ENCODE measurements at places on chromosomes 1 and 21.
A peak's percentile ranks its signal among the peaks of the same experiment; 100 is the strongest.

DNA sequence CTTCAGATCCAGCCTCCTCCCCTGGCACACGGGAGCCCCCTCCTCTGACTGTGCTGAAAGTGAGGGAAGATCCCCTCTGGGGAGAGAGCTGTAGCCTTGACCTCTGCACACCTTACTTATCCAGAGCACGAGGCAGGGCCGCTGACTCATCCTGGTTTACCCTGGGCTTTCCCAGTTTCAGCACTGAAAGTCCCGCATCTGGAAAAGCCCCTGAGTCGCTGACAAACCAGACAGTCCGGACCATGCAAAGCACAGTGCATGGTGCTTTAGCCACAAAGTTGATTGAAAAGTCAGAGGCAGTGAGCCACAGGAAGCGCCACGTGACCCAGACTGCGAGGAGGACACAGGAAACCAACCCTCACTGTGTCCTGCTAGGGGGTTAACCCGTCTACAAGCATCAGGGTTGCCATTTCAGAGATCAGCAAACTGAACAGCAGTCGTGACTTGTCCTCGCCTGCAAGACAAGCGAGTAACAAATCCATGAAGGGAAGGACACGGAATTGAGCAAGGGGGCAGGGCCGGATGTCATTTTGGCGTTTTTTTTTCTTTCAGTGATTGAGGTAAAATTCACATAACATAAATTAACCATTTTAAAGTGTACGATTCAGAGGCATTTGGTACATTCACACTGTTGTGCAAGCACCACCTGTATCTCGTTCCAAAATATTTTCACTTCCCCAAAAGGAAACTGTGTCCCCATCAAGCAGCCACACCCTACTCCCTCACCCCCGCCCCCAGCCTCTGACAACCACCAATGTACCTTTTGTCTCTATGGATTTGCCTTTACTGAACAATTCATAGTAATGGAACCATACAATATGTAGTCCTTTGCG lies 19.9 kb upstream of the IFNGR2 start:
- DNase-seq, result peak; percentile 81

- DNase-seq, result no peak
These were observed 10.7 kb upstream of the SH3BGRL3 start for GRCh38 chr1:26269198-26269550.

DNA sequence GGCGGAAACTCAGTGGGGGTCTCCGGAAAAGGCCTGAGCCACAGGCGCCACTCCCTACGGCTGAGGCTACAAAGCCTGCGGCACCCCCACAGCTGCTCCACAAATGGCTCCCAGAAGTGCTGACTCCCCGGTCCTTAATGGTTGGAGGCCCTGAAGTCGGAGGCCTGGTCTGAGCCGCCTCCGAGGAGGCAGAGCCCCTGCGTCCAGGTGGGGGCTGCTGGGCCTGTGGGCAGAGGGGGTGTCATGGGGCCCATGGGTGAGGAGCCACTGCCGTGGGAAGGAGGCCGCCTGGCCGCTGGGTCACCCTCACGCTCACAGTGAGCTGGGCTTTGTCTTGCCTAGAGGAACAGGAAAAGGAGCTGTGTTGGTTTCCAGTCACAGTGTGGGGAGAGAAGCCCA lies 12.4 kb upstream of the COL18A1 start:
- DNase-seq, result no peak

DNA sequence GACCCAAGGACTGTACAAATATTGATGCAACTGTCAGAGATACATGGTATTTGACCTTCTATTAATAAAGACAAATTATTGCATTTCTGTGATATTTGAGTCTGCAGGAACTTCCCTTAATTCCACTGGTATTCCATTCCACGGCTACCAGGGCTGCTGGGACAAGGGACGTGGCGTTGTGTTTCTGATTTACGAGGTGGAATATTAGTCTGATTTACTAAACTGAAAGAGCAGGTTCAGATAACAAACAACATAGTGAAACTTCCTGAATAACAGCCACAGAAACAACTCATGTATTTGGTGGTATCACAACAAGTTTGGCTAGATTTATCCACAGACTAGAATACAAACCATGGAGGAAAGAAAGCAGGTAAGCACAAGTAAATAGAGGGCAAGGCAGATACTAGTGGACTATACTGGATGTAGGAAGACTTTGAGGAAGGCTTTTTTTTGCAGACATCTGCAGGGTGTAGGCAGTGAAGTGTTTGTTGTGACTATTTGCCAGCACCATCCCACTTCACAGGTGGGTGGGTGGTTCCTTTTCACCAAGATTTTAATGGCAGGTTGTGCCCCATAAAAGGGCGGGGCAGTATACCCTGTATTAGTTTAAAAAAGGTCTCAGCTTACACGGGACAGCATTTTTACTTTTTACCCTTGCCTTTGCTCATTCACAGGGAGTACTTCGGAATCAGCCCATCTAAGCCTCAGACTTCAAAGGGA lies 100.4 kb downstream of the FGGY start:
- DNase-seq, result no peak

GRCh38 chr1:30472009-30472408 lies 251.4 kb downstream of the MATN1 start:
- no peak for DNase-seq

- DNase-seq, result no peak
These were observed 21.3 kb downstream of the GPR137B start for GRCh38 chr1:236163463-236164153.

DNA sequence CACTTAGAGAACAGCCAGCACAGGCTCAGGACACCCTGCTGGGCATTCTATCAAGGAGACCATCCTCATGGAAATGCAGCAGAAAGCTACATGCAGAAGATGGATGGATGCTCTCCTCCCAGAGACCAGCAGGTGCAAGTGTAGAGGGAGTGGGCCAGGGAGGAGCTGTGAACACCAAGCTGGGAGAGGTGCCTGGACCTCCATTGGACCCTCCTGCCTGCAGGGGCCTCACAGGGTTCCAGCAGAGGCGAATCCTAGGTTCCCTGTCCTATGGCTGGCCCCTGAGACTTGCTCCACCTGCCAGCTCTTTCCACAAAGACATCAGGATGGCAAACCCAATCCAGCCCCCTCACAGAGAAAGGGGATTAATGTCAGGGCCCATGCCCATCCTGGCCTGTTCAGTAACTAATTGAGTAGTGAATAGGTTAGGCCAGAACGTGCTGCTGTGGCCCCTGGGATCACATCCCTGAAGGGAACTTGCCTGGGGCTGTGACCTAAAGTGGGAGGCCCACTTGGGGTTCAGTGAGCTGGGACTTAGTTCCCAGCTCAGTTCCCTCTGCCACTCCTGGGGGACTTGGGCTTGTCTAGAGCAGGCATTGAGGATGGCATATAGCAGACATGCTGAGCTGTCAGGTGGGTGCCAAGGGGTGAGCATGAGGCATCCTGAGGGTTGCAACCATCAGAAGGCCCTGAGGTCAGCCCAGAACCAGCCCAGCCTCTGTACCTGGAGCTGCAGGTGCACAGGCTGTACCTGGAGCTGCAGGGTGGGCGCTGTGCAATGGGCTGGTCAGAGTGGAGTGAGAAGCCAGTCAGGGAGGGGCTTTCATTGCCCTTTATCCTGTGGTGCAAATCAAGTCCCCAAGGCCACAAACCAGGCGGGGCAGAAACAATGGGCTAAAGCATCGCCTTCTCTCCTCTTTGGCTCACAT lies 22.9 kb upstream of the ZNF678 start:
- DNase-seq, result no peak

DNA sequence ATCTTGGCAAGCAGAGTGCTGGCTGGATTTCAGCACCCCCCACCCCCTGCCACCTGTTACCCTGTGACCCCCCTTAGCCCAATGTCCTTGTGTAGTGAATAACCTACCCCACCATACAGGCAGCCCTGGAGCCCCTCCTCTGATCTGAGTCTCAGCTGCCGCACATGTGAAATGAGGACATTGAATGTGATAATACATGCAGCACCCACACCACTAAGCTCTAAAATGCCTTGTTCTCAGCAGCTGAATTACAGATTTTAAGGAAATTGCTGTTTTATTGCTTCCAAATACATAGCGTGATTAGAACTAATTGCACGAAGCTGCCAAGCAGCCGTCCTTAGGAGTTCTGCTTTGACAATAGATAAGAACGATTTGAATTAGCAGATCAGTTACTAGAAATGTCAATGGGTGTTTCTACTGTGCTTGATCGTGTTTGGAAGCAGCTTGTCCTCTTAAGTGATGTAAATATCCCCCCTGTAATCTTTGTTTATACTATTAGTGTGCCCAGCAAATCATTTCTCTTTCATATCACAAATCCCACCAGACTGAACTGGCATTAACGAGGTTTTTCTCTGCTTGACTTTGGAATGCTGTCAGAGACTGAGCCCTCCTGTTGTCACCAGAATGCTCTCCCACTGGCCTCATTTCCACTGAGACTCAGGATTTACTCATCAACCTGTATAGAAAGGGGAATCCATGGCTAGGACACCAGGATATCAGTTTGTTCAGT lies 4.9 kb downstream of the SLAMF8 start:
- no peak for DNase-seq

DNA sequence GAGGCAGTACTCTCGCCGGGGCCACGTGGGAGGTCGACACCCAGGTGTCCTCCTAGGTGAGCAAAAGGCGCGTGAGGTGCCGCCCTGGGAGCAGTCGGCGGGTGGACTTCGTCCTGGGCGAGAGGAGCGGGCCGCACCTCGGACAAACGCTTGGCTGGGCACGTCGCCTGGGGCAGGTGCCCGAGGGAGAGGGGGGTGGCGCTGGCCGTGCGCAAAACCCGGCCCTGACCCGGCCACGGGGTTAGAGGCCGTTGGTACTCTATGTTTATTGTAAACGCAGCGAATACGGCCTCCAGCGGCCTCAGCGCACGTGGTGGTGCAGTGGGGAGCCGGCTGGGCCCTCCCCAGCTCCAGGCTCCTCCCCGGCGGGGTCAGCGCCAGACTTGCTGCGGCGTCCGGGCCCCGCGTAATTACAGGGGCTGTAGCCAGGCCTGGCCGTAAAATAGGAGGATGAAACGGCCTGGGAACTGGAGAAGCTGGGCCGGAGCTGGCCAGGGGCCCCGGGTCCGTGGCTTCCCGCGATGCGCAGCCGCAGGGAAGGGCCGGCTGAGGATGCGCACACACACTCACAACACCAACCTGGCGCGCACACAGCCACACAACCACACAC lies 1.6 kb upstream of the EFNA1 start:
- no peak for DNase-seq

DNA sequence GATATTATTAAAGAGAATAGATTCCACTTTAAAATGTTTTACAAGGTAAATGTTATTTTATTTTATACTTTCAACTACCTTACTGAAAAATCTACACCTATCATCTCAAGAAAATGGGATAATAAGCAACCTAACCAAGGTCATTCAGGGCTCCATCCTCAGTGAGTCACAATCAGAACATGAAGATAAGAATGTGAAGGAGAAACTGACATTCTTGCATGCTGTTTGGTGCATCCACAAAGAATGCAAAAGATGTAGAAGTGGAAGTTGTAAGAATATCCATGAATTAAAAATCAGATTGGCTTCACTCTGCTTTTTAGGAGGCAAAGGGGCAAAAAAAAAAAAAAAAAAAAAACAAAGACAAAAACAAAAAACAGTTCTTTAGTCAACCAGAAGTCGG lies 6.5 kb downstream of the WARS2 start:
- no peak for DNase-seq

GRCh38 chr1:27521336-27521831 lies 31.4 kb upstream of the WASF2 start:
- DNase-seq, result peak; percentile 27

- DNase-seq, result no peak
These were observed 1193.4 kb downstream of the NCAM2 start for GRCh38 chr21:22191581-22191980.

GRCh38 chr1:110542725-110543124 lies 23.8 kb upstream of the KCNA10 start:
- DNase-seq, result no peak

DNA sequence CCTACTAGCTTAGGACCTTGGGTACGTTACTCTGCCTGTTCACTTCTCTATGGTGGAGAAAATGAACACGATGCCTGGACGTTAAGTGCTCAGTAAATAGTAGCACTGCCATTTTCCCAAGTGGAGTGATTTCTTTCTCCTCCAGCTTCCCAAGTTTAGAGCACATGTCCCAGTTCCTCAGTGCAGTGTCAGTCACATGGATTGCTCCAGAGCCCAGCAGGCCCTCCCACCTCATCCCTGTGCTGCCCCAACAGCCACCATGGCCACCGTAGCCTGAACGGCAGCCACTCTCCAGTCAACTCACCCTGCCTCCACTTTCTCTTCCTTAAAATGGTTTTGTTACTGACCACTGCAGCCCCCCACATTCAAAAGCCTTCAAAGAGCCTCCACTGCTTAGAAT lies 8.5 kb downstream of the STMN1 start:
- DNase-seq, result no peak

DNA sequence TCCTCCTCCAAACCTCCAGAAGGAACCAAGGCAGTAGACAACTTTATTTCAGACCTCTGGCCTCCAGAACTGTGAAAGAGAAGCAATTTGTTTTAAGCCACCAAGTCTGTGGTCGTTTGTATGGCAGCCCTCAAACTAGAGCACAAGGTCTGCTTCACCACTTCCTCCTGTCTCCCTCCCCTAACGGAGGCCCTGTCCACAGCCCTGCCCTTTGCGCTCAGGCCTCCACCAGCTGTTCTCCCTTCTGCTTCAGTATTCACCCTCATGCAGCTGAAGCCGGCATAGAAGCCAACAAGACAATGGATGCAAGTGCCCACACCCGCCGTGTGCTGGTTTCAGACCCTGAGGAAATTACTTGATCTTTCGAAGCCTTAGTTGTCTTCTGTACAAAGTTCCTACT lies 364.1 kb downstream of the HHAT start:
- no peak for DNase-seq

DNA sequence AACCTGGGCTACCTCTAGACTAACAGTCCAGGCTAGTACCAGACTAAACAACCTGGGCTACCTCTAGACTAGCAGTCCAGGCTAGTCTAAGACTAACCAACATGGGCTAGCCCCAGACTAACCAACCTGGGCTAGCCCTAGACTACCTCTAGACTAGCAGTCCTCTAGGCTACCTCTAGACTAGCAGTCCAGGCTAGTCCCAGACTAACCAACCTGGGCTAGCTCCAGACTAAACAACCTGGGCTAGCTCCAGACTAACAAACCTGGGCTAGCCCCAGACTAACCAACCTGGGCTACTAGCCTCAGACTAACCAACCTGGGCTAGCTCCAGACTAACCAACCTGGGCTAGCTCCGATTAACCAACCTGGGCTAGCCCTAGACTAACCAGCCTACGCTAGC lies 2.0 kb downstream of the TFF2 start:
- DNase-seq, result no peak

- DNase-seq, result no peak
These were observed 147.2 kb upstream of the DPYD start for GRCh38 chr1:98068016-98068415.
